Activated CD4-positive, alpha-beta memory T cell treated with anti-CD3 and anti-CD28 coated beads, Interleukin-2, amount 10 ng/mL, durations not matched to agents 7 days and 5 days (primary cell): ENCODE measurements at places on chromosomes 7 and 10.

DNA sequence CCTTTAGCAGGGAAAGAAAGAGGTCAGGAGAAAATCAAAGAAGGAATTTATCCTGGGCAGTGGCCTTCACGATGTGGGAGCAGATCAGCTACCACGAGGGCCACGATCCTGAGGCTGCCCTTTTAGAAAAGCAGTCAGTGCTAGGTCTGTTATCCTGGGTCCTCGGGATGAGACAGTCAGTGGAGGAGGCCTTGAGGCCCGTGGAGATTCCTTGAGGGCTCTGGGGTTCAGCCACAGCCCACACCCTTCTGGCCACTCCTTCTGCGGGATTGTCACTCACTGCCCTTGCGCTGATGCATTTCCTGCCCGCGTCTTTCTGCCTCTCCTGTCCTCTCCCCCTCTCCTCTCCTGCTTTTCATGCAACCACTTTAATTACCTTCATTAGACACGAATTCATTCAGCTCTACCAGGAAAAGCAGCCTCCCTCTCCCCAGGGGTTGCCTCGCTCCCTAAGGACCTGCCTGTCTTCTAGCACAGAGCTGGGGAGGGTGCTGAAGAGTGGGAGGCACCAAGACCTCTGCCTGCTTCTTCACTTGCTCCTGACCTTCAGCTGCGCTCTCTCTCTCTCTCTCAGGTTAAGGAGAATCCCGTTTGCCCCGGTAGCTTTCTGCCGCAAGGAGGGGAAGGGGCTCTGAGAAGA, 42.6 kb upstream of the LRRC4 start:
- no peak overlapping the region for H3K4me3 ChIP-seq
- H3K4me1 ChIP-seq = no peaks in the 10 kb centered on the region
- DNase-seq = no peak
- H3K27ac ChIP-seq = no peak overlapping the region
- H3K36me3 ChIP-seq = no peaks in the 10 kb centered on the region
- no peaks in the 10 kb centered on the region for H3K27me3 ChIP-seq

DNA sequence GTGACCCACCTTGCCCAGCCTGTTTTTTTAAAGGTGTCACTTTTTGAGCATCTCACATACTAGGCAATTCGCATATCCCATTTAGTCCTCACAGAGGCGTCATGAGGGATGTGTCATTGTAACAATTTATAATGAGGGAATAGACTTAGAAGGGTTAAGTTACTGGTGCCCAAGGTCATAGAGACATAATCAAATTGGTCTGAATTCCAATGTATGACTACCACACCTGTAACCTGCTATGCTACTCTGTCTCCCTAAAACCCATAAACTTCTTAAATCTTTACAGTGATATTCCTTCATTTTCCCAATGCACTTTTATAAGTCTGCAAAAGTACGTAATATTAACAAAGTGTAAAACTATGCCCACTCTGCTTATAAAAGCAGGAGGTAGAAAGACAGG, 7.1 kb downstream of the ZMYND11 start:
- no peaks in the 10 kb centered on the region for H3K27me3 ChIP-seq
- peaks cover 8% of the 10 kb centered on the region for H3K4me1 ChIP-seq
- no peak overlapping the region for H3K4me3 ChIP-seq
- peaks cover 13% of the 10 kb centered on the region for H3K36me3 ChIP-seq

- H3K4me3 ChIP-seq = no peak overlapping the region
- no peaks in the 10 kb centered on the region for H3K4me1 ChIP-seq
- no peak overlapping the region for H3K27ac ChIP-seq
- no peaks in the 10 kb centered on the region for H3K36me3 ChIP-seq
Observed at GRCh38 chr10:20892796-20893195, 4.3 kb downstream of the NEBL start.

GRCh38 chr7:44541876-44542610, 913 bp upstream of the NPC1L1 start:
- H3K4me1 ChIP-seq = peaks cover 2% of the 10 kb centered on the region
- no peaks in the 10 kb centered on the region for H3K27me3 ChIP-seq
- H3K4me3 ChIP-seq = no peak overlapping the region
- no peak overlapping the region for H3K27ac ChIP-seq
- H3K36me3 ChIP-seq = no peaks in the 10 kb centered on the region
- DNase-seq = no peak

DNA sequence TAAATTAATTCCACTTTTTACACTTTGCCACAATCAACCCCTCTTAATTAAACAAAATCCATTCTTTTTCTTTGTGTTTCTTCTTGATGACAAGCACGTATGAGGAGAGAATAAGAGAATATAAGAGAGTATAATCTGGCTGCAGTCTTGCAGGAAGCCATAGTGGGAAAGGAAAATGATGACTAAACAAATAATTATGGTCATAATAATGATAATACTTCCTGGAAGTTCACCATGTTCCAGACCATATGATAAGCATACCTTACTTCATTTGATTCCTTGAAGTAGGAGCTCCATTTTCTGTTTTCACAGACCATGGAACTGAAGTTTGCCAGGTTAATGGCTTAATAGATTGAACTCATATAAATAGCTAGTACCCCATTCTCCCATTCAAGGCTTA, 237.8 kb downstream of the SEMA3D start:
- no peak for DNase-seq
- no peaks in the 10 kb centered on the region for H3K4me1 ChIP-seq
- no peak overlapping the region for H3K27ac ChIP-seq
- H3K4me3 ChIP-seq = no peak overlapping the region
- H3K27me3 ChIP-seq = no peaks in the 10 kb centered on the region
- H3K36me3 ChIP-seq = no peaks in the 10 kb centered on the region

GRCh38 chr7:123533553-123533917, 860 bp downstream of the IQUB start:
- peaks cover 27% of the 10 kb centered on the region for H3K4me1 ChIP-seq
- H3K27me3 ChIP-seq = peaks cover 26% of the 10 kb centered on the region
- no peak overlapping the region for H3K27ac ChIP-seq
- DNase-seq = no peak

DNA sequence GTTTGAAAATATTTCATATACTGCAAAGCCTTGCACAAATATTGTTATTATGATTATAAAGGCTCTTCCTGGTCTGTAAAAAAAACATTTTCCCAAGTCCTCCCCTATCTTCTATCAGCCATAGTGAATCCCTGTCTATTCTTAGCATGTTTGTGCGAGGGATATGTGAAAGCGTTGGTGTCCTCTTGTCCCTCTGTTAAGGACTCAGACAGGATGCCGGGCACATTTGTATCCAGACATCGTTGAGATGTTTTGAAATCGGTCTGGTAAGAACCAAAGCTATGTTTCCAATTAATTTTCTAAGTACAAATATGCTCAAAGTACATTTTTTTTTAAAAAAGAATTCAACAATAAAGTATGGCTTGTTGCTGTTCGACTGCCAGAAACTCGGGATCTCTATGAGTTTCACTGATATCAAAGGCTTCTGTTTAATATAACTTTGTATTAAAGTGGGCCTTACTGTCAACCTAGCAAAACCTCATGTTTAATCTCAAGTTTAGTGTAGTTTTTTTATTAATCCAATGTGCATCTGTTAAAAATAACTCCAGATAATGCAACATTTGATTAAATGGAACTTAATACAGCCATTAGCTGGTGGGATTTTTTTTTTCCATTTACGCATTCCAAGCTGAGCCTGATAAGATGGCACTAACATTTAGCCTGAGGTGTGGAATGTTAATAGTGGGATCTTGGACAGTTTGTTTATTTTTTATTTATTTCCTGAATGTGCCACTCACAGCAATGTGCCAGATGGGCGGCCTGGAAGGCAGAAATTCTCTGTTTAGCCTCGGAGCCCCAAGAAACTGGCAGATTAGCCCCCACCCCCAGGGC, 754.3 kb downstream of the LRMDA start:
- H3K27me3 ChIP-seq = no peaks in the 10 kb centered on the region
- H3K27ac ChIP-seq = no peak overlapping the region
- no peak overlapping the region for H3K4me3 ChIP-seq
- no peaks in the 10 kb centered on the region for H3K4me1 ChIP-seq
- no peaks in the 10 kb centered on the region for H3K36me3 ChIP-seq
- DNase-seq = no peak

GRCh38 chr7:32476816-32477648, 13.1 kb downstream of the LSM5 start:
- no peak overlapping the region for H3K27ac ChIP-seq
- no peak for DNase-seq
- no peak overlapping the region for H3K4me3 ChIP-seq
- no peaks in the 10 kb centered on the region for H3K36me3 ChIP-seq

DNA sequence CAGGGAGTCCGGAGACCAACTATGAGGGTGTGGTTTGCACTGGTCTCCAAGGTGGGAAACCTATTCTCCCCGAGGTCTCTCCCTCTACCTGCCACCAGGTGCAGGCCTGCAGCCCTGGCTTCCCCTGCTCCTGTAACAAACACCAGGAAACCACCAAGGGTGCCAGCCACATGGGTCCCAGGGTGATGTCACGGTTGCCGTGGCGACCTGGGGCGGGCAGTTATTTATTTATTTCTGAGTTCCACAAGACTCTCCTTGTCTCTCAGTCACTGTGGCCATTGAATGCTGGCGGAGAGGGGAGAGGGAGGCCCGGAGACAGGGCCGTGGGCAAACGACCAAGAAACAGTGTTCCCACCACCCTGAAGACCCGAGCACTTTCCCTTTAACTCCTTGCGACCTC, 27.0 kb downstream of the MMD2 start:
- H3K36me3 ChIP-seq = no peaks in the 10 kb centered on the region
- no peak overlapping the region for H3K27ac ChIP-seq
- no peaks in the 10 kb centered on the region for H3K27me3 ChIP-seq
- H3K4me1 ChIP-seq = no peaks in the 10 kb centered on the region
- no peak overlapping the region for H3K4me3 ChIP-seq

- no peaks in the 10 kb centered on the region for H3K27me3 ChIP-seq
- no peaks in the 10 kb centered on the region for H3K4me1 ChIP-seq
- no peak overlapping the region for H3K27ac ChIP-seq
- no peak overlapping the region for H3K4me3 ChIP-seq
- H3K36me3 ChIP-seq = peaks cover 65% of the 10 kb centered on the region
Observed at GRCh38 chr7:6153646-6154541, 118.5 kb downstream of the CYTH3 start.

DNA sequence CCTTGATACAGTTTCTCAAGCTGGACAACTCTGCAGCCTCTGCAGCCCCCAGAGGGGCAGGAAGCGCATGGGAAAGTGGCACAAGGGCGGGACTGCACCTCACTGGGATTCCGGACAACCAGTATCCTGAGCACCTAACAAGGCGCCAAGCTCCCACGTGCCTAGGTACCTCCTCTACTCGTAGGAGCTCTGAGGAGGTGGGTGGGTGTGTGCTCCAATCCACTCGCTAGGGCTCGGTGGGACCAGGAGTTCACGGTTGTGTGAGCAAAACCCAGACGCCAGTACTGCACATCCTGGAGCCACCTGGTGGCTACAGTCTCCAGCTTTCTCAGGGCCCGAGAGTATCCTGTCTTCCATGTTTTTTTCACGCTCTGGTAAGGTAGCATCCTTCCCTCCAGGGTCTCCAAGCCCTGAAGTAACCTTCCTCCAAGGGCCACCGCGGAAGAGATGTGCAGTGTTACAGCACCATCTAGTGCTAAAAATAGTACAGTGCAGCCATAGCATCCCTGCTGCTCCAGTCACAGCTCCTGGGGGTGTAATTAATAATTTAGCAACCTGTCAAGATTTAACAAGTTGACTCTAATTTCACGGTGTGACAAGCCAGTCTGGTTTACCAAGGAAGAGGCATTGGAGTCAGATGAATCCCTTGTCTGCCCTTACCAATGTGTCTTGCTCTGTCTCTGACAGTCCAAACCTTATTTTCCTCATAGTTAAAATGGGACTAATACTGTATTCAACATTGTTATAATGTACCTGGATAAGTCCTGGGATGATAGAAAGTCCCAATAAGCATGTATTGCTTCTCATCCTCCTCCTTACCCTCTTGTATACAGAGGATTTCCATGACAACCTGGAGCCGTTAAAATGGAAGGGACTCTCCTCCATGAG, 70.4 kb downstream of the HERPUD2 start:
- DNase-seq = peak; percentile 34
- no peaks in the 10 kb centered on the region for H3K4me1 ChIP-seq

DNA sequence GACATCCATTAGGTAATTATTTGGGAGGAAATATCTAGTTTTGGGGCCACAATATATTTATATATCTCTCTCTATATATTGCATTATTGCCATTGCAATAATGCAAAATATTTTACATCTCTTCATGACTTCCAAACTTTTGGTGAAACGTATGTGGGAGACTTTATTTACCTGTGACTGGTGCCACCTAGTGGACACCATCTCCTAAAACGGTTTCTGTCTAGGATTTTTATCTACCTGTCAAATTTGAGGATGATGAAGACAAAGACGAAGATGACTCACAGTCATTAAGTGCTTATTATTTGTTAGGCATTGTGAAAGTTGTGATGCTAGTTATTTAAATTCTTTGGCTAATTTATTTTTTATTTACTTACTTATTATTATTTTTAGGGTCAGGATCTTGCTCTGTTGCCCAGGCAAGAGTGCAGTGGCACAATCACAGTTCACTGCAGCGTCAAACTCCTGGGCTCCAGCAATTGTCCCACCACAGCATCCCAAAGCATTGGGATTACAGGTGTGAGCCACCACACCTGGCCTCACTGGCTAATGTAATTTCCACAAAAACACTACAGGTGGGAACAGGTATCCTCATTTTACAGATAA, 18.7 kb upstream of the CBLL1 start:
- H3K27ac ChIP-seq = no peak overlapping the region
- H3K27me3 ChIP-seq = peaks cover 16% of the 10 kb centered on the region
- peak; percentile 53 for DNase-seq
- H3K4me1 ChIP-seq = no peaks in the 10 kb centered on the region
- H3K36me3 ChIP-seq = no peaks in the 10 kb centered on the region

- no peaks in the 10 kb centered on the region for H3K36me3 ChIP-seq
- no peaks in the 10 kb centered on the region for H3K4me1 ChIP-seq
- no peak overlapping the region for H3K27ac ChIP-seq
- H3K27me3 ChIP-seq = peaks cover 6% of the 10 kb centered on the region
- H3K4me3 ChIP-seq = no peak overlapping the region
Observed at GRCh38 chr10:85547460-85548023, 819.1 kb downstream of the GRID1 start.
